ENCODE measurements at places on chromosomes 1 and 21.
A peak's percentile ranks its signal among the peaks of the same experiment; 100 is the strongest.

DNA sequence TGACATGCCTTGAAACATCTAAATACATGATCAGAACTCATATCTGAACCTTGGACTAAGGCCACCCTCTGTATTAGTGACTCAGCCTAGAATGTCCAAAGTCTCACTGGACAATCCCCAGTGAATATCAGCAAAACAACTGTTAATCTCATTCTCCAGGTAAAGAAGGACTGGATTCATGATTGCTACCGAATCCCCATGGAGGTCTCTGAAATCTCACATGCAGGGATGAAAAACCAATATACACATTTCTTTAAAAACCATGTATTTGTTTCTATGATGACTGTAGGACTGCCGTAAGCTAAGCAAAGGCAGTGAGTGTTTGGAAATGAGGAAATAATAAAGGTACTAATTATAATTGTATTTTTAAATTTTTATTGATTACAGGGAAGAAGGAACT, at the start of gene OR2L3:
Gene OR2L3, plus strand, starts transcription at position 301 of the 400 bp plus-strand sequence. CDS start 13,846 bp downstream, outside the sequence.
- no peak for DNase-seq

- DNase-seq: no peak
Measured at GRCh38 chr1:7404046-7404742, 366.9 kb upstream of the VAMP3 start.

GRCh38 chr1:44719318-44719717, 11.7 kb downstream of the RNU5D-1 start:
- no peak for DNase-seq

DNA sequence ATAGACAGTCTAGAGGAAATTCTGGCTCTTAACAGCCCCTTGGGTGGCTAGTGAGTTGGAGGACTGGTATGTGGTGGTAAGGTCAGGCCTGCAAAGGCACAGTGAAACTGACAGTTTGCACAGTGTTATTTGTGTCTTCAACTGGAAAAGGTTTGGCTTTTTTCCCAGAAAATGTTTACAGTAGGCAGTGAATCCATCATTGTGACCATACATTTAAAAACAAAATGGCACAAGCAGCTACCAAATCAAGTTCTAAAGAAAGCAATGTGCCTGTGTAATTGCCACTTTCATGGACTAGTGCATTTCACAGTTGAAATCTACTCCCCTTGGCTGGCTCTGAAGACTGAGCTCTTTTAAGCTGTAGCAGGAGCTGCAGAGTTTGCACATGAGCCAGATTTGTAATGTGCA, 24.8 kb downstream of the ATPAF1 start:
- DNase-seq: peak; percentile 93

GRCh38 chr1:76055987-76056386, 18.6 kb upstream of the ST6GALNAC3 start:
- no peak for DNase-seq

DNA sequence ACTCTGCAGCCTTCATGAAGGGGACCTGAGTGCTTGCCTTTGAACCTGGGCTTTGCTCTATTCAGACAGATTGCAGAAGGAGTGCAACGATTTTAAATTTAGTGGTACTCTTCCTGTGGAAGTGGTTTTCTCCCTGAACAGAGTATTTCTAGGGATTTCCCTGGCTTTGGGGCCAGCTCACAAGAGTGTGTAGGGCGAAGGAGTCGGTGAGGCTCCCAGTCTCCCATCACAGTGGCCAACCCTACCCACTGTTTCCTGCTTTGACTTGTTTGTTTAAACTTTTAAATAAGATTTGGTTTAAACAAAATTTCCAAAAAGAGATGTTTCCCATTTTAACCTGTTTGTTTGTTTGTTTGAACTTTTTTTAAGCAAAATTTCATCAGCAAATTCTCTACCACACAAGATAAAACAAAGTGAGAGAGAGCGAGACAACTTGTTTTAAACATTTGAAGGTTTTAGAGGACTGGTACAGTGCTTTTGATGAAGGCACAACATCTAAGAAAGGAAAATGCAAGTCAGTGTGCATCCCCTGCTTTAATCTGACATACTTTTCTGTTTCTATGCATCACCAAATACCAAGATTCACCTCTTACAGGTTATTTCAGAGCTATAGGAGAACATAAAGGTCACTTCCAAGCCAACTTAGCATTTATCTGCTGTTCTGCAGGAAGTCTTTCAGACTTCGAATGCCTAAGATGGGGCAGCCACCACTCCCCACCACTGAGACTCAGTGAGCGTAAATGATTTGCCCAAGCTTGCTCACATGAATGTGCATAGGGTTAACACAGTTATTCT, 6.6 kb downstream of the SELP start:
- no peak for DNase-seq

GRCh38 chr21:16968436-16968835, 544.4 kb upstream of the CXADR start:
- DNase-seq: peak; percentile 23

DNA sequence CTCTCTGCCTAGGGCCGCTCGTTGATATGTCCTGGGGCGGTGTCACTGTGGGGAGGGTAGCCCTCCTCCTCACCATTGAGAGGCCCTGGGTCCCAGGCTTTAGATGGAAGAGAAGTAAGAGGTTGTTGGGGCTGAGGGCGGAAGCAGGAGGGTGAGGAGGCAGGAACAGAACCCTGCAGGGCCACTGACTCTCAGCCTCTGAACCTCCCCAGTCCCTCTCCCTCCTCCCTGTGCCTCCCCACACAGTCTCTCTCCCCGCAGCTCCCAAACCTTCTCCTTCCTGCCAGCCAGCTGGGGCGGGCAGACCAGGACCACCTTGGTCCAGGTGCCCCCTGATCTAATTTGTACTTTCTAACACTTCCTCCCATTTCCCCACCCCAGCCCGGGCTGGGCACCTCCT, 14.3 kb upstream of the FAM131C start:
- DNase-seq: no peak

GRCh38 chr1:179146911-179147310, 65.0 kb downstream of the TOR3A start:
- DNase-seq: no peak

DNA sequence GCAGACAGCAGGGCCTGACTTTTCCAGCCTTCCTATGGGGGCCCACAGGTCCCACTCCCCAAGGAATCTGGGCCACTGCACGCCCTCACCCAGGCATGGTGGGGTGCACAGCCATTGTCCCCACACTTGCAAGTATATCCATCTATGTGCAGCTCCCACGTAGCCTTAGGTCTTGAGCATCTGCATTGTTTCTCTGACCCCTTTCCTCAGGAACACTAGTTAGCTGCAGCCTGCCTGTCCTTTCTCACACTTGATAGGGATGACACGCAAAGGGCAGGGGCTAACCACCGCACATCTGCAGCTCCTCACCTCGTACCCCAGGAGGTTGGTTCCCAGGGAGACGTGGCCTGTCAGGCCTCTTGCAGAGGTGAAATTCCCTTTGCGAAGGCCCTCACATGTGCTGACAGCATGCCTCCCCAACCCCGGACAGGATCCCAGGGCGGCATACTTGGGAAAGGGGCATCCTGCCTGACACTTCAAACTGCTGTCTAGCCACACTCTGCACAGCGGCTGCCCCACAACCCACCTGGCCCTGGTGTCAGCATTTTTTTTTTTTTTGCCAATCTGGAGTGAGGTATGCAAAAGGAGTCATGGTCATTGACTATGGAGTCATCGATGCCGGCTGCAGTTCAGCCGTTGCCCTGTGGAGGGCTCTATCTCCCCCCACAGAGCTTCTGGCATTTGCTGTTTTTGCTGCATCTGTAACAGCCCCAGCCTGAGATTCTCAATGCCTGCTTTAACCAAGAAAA, 5.0 kb downstream of the JMJD4 start:
- DNase-seq: peak; percentile 80

GRCh38 chr1:27682351-27682944, 10.5 kb upstream of the IFI6 start:
- no peak for DNase-seq

DNA sequence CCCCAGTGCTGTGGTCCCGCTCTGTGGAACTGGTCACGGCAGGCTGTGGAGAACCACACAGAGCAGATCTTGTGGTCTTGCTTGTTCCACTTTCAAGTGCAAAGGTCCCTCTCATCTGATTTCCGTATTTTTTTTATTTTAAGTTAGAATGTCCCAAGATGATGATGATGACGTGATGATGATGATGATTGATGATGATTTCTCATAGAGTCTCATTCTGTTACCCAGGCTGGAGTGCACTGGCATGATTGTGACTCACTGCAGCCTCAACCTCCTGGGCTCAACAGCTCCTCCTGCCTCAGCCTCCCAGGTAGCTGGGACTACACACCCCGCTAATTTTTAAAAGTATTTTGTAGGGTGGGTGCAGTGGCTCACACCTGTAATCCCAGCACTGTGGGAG, 12.2 kb downstream of the EVA1C start:
- DNase-seq: no peak

DNA sequence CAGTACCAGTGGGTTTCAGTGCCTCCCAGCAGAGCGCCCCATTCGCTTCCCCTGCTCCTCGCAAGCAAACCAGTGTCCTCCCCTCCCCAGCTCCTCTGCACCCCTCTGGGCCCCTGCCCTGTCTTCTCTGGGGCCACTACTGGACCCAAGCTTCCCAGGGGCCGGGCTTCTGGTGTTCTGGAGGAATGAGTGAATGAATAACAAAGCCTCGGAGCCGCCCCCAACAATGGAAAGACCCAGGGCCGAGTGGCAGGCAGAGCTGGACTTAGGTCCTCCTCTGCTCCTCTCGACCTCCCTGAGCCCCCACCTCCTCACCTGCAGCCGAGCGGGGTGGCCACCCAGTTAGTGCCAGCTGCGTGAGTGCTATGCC, 37.6 kb downstream of the MATN1 start:
- DNase-seq: no peak

DNA sequence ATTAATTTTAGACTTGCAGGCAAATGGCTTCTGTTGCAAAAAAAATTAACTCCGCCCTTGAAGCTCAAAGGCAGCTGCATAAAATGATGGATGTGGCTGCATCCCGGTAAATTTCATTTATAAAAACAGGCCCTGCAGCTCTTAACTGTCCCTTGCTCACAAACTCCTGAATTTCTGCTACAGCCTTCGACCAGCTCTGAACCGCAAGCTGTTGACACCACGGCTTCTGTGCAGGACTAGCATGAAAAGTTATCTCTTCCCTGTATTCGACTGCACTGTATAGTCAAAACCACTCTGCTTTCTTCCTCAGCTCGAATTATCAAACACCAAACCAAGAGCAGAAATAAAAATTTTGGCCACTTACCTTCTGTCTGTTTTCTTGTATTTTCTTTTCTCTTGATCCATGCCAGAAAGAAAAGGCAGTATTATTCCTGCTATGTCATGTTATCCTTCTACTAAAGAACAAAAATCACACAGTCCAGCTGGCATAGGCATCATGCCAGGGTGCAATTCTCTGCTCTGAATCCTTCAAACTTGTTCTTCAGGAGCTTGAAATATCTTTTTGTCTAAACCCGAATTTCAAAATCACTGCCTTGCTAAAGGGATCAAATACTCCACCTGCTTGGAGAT, 195.5 kb upstream of the NCAM2 start:
- no peak for DNase-seq

- DNase-seq: no peak
Measured at GRCh38 chr1:204288021-204288588, 71.6 kb downstream of the PLEKHA6 start.

GRCh38 chr1:7539769-7540175, 231.3 kb upstream of the VAMP3 start:
- DNase-seq: peak; percentile 46

DNA sequence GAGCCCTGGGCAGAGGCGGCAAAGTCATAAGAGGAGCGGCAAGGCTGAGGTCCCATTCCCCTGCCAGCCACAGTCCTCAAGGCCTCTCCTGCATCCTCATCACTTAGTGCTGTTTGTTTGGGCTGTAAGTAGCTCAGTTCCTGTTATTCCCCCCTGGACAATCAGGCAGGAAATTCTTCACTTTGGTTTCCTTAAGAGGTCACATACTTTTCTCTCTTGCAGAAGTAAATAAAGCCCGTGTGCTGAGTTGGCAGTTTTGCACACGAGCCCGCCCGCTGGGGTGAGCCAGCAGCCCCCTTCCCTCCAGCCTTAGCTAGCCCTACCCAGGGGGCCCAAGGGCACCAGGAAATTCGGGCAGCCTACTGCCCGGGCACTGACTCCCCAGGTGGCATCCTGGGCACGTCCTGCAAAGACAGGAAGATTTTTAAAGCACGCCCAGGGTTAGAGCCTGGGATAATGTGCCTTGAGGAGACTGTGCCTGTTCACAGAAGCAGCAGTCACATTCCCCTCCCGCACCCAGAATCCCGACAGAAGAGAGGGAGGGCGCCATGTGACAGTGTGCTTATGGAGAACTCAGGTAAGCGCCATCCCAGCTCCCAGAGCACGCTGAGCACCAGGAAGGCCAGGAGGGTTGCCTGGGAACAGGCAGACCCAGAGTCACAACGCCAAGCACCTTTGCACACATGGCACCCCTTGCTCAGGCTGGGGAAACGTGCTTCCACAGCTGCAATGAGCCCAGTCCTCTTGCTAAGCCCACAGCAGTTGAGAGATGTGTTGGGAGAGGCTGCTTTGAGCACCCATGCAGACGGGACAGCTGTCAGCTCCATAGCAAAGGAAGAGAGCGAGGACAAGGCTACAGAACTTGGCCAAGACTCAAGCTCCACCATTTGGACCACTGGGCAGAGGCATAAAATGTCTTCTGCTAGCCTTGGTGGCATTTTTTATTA, 144.5 kb upstream of the TMEM51 start:
- DNase-seq: peak; percentile 54

DNA sequence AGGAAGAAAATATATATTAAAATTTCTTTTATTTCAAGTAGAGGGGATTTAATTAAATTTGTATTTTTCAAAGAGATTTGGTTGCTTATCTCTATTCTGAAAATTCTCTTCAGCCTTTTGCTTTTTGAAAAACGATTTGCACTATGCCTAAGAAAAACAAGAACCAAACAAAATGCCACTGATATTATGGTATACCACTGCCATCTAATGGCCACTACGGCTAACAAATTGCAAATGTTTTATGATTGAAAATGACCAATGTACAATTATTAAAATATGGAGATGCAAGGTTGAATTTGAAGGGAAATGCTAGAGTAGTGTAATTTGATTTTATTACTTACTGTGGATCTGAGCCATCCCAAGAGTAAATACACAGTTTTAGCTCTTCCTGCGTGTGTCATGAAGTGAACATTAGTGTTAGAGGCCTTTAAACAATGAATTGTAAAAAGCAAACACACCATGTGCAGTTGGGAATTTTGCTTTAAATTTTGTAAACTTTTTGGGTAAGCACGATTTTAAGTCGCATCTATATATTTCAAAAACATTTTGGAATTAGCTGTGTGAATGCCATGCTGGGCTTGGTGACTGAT, 137.4 kb upstream of the USP25 start:
- peak; percentile 60 for DNase-seq

GRCh38 chr1:201538612-201539551, at the start of gene NAV1:
TSS of gene NAV1 (plus strand) at chr1:201539127. CDS start at chr1:201622885, 83,758 bp downstream.
- DNase-seq: peak; percentile 96

DNA sequence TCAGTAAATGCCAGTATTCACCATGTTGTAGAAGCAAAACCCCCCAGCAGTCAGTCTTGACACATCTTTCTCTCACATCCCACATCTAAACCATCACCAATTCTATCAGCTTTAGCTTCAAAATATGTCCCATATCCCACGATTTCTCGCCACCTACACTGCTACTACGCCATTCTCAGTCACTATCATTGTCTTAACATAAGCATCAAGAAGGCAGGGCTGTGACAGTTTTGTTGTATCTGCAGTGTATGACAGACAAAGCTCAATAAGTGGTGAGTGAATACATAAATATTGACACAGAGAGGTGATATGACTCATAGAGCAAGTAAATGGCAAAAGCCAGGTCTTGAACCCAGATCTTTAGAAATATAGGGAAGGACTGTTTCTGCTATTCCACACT, 59.9 kb downstream of the JAK1 start:
- no peak for DNase-seq

Measured in astrocyte of the hippocampus (primary cell).